ENCODE measurements at places on chromosomes 2 and 18.

DNA sequence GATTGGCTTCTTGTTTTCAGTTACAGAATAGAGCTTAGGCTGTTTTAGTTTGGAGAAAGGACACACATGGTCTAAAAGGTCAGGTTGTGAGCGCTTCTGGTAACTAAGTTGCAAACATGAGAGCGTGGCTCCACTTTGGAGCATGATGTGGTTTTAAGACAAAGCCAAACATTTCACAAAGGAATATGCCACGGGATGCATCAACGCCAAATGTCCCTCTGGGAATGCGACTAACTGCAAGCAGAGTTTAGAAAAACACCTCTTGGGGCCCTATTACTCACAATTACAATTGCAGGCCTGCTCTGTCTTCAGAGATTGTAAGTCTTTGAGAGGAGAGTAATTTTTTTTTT, 25.4 kb downstream of the MYO7B start:
- no peak for DNase-seq

DNA sequence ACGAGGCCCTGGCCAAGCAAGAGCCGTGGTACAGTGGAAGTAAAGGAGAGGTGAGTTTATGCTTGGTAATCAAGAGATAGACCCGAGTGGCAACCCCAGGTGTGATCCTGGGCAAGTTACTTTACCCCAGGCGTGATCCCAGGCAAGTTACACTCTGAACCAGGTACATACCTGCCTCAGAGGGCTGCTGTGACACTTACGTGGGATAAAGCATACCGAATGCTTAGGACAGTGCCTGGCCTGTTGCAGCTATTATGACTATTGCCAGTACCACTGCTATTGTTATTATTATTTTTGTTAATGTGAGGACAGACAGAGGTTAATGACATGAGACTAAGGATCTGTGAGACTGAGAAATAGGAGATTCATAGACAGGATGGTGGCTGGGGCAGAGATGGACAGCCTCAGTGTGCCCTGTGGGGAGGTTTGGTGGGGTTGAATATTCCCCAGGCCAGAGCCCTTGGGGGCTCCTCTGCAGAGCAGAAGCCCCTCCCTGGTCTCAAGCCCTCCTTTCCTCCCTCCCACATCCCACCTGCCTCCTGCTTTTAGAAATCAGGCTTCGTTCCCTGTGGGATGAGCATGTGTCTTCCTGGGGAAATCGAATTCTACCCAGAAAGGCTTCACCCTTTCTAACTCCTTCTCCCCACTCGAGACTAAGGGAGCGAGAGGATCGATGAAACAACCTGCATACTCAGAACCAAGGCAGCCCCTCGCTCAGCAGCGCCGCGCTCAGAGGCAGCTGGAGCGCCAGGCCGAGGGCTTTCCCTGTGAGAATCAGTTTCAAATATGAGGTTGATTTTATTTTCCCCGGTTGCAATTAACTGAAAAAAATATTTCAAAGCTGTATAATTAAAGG, 62.0 kb upstream of the SIX3 start:
- DNase-seq: no peak

DNA sequence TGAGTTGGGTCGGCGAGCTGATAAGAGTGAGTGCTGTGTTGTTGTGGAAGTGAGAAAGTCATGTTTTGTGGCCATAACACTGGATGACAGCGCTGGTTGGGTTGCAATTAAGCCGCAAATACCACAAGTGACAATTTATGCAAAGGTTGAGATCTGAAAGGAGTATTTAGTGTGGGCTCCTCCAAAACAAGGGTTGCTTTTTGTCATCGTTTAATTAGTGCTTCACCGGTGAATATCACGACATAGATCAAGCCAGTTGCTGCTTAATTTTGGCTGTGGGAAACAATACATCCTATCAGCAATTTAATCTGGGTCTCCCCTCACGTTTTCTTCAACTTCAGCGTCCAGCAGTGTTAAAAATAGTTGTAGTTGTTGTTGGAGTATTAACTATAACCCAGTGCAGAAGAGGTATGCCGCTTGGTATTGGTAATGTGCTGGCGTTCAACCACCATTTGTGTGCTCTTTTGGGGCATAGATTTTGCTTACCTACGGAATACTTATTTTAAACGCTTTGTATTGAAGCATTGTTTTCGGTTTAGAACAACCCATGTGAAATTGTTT, 662 bp downstream of the ACVR2A start:
- DNase-seq: no peak

DNA sequence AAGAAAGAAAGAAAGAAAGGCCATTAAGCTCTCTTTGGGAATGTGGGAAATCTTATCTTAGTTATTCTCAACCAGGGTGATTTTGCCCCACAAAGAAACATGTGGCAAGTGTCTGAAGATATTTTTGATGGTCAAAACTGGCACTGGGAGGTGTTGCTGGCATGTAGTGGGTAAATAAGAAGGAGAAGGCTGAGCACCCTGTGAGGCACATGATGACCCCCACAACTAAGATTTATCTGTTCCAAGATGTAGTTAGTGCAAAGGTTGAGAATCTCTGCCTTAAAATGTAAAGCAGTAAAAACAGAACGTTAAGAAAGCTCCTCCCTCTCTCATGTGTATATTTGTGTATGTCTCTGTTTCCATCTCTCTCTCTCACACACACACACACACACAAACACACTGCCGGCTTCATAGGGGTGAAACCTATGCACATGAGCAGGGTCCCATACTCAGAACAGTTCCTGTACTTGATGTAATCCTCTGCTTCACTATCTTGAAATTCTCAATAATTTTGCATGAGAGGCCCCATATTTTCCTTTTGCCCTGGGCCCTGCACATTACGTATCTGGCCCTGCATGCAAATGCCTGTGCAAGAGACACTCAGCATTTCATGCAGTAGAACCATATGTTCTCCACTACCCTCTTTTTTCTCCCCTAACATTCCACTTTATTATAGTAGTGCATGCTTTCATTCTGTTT, 94.3 kb downstream of the MREG start:
- no peak for DNase-seq

GRCh38 chr18:57649556-57650500, 28.2 kb upstream of the NARS1 start:
- no peak for DNase-seq

DNA sequence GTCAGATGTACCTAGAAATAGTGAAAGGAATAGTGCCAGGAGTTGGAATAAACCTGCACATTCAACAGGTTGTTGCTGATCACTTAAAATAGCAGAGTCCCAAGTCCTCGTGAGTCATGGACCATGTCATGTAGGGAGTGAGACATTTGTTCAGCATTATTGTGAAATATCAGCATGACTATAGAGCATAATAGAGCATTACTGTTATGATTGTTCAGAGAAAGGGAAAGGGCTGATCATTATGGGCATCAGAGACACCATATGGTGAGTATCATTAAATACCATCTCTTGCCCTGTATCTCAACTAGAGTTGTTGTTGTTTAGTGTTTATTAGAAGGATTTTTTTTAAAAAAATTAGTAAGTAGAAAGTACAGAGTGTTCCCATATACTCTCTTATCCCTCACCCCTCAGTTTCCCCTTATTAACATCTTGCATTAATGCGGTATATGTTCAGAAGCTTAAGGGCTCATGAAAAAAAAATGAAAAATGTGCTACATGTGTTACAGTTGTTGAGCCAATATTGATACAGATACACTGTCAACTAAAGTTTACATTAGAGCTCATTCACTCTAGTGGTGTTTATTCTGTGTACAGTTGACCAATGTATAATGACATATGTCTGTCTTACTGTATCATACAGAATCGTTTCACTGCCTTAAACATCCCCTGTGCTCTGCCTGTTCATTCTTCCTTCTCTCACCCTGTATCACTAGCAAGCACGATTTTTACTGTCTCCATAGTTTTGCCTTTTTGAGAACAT, 5.7 kb downstream of the ELAC1 start:
- no peak for DNase-seq

DNA sequence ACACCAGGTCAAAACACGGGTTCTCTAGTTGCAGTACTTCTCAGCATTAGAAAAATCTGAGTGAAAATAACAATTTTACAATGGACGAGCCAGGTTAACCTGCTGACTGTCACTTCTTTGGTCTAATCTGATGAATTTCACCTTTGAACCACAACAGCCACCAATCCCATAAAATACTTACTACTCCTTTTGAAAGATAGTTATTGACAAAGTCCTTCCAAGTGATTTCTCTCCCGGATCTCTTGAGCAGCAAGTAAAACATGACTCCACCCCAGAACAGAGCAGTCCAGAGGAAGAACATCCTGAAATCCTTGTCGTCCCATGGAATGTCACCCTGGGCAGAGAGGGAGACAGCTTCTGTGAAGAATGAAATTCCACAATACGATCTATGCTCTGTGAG, 10.2 kb downstream of the AFG3L2 start:
- no peak for DNase-seq

DNA sequence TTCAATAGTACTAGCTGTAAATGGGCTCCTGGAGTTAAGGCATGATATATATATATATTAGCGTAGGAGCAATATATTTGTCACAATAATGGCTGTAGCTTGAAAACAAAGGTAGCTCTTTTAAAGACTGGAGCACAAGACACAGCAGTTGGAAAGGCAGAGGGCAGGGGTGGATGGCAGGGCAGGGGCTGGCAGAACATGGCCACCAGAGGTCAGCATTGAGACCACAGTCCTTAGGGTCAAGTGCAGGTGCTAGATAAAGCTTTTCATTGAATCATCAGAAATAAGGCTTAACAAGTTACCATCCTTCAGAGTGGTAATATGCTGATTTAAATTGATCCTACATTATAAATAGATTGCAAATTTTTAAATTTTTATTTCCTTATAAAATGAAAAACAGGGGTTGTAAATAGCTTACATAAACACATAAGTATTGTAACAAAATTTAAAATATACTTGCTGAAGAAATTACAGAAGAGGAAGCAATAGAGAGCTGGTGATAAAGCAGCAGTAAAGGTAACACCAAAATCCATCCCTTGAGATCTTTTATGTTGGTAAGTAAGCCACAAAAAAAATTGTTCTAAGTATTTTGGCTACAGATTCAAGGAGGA, 161.2 kb upstream of the PIEZO2 start:
- no peak for DNase-seq

DNA sequence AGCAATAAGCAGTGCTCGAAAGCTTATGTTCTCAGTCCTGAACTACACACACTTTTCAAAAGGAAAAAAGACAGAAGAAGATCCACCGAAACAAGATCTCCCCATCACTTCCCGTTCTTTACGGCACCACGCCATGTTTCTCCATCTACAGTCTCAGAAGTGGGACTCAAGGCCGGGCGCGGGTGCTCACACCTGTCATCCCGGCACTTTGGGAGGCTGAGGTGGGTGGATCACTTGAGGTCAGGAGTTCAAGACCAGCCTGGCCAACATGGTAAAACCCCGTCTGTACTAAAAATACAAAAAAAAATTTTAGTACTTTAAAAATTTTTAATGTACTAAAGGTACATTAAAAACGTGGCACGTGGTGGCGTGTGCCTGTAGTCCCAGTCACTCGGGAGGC, 31.2 kb downstream of the ZNF516 start:
- no peak for DNase-seq

DNA sequence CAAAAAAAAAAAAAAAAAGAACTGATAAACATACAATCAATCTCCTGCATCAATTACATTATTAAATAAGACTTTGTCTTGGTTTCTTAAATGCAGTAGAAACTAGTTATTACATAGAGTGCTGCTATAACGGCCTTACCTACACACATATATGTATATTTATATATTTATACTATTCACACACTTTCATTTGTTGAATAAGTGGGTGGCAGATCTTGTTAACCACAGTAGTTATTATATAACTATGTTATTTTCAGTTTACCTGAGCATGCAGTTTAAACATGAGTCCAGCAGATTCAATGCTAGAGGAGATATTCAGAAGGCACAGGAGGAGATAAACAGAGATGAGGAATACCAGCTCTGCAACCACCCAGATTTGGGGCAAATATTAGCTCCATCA, 81.5 kb upstream of the CD226 start:
- no peak for DNase-seq

DNA sequence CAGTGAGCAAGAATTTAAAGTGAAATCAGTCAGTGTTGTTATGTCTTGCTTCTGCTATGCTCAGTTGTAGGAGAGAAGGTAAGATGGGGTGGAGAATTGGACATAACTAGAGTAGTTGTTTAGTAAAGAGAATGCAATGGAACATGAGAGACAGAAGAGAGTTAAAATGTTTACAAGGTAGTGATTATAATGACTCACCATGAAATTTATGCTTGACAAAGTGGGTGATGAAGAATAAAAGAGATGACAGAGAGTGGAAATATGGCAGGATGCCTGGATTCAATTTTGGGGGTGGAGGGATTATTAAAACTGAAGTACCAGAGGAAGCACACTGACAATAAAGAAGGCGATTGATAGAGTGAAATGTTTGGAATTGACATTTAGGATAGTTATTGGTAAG, 10.6 kb downstream of the SCG2 start:
- no peak for DNase-seq

GRCh38 chr2:100747996-100748615, 71.8 kb upstream of the NPAS2 start:
- no peak for DNase-seq

GRCh38 chr2:194464964-194465638, 1191.9 kb upstream of the SLC39A10 start:
- DNase-seq: no peak

DNA sequence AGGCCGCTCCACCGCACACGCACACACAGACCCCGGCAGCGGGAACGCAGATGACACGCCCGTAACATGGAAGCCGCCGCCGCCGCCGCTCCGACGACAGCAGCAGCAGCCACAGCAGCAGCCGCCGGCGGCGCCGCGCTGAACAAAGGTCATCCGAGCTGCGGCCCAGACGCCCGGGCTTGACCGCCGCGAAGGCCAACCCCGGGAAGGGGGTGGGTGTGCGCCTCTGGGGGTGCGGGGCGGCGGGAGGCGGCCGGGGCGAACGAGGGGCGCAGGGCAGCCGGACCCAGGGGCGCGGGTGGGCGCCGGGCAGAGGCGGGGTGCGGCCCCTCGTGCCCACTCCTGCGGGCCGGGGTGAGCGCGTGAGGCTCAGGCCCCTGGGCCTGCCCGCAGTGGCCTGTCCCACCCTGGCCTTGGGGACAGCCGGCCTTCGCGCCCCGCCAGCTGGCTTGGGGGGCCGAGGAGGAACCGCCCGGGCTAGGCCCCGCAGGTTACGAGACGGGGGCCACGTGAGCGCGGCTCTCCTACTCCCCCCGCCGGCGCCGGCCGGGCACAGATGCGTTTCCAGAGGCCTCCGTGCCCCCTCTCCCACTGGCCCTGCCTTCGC, 1.0 kb upstream of the ZNF532 start:
- no peak for DNase-seq

Measured in left renal cortex interstitium (tissue), 4 donors.